ENCODE measurements at places on chromosomes 2 and 18.

DNA sequence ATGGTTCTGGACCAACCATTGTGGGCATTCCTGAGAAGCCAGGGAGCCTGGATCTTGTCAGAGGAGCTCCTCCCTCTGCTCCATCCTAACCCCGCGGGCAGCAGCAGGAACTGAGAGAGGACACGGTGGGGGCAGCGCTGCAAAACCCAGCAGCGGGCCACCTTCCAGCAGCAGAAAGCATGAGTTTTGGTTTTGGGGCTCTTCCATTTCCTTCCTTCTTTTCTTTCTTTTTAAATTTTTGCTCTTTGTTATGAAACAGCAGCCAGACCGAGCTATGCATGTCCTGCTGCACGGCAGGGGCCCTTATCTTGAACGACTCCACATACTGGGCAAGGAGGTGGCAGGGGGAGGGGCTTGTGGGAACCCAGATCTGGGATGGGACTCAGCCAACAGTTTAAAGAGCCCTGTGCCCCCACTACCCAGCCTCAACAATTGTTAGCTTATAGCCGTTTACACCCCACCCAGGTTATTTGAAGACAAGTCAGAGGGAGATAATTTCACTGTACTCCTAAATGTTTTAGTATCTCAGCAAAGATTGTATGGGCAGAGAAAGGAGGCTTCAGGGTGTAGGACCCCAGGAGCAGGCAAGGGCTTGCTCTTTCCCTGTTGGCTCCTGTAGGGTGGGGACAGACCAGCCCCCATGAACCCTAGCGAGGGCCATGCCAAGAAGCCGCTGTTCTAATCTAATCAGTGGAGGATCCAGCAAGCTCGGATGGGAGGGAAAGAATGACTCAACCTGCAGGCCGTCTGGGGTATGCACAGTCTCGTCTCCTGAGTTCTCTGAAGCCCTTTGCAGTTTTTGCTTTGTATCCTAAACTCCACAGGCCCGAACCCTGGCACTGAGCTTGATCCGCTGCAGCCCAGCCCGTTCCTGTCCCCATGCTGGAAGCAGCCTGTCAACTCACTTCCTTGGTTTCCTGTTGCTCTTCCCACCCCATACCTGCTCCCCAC is 75.3 kb downstream of the LRRFIP1 start:
- no peak for DNase-seq

DNA sequence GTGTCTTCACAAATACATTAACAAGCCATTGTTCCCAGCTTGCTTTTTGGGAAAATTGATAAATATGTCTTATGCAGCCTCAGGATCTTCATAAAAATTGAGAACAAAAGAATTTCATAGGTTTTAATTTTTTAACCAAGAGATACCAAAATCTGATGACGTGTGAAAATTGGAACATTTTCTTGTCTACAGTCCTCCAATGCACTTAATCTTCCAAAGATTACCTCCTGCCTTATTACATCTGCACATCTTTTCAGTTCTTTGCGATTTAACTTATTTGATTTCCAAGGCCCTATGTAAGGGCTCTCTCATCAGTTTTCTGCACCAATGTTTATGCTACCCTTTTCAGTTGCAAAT is 3.1 kb downstream of the MRPL35 start:
- no peak for DNase-seq

DNA sequence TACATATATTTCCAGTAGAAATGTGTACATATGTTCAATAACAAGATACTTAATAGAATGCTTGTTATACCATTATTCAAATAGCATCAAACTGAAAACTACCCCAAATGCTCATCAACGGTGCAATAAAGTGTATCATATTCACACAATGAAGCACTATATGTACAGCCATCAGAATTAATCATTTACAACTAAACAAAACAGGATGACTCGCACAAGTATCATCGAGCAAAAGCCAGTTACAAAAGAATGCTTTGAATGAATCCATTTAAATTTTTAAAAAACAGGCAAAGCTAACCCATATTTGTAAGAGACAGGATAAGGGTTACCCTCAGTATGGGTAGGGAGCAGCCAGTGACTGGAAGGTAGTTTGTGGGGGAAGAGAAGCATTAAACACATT is 132.8 kb upstream of the PDE1A start:
- peak; percentile 53 for DNase-seq

GRCh38 chr2:114526841-114527240 is 84.4 kb downstream of the DPP10 start:
- DNase-seq: no peak

GRCh38 chr18:65411061-65411460 is 339.8 kb upstream of the CDH7 start:
- no peak for DNase-seq

GRCh38 chr2:133849341-133849740 is 281.1 kb upstream of the NCKAP5 start:
- DNase-seq: no peak

- DNase-seq: no peak
Measured at GRCh38 chr2:78020491-78020890, 498.3 kb upstream of the LRRTM4 start.

GRCh38 chr18:25467226-25467987 is 115.4 kb upstream of the ZNF521 start:
- peak; percentile 73 for DNase-seq

- no peak for DNase-seq
Measured at GRCh38 chr2:201059961-201060755, 11.3 kb downstream of the HYCC2 start.

- no peak for DNase-seq
Measured at GRCh38 chr18:74142252-74142651, 5.4 kb downstream of the FBXO15 start.

DNA sequence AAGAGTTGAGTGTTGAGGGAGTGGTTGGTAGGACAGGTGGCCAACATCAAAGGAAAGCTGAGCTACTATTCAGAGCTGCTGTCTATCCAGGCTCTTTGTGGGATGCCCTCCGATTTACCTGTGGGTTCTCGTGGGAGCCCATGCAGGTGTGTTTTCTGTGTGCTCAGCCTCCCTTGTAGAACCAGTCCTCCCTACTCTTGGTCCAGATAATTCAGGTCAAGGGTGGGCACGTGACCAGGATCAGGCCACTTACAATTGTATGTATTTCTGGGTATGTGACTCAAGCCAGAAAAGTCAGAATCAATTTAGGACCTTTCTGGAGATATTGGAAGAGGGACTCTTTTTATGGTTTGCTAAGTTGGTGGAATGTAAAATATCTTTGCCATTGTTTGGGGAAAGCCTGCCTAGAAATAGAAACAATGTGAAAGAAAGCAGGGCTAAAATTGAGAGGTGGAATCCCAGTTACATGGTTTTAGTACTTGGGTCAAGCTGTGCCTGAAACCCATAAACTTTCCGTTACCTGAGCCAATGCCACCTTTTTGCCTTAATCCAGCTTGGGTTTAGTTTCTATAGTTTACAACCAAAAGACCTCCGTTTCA is 93.2 kb downstream of the PDCL3 start:
- no peak for DNase-seq

DNA sequence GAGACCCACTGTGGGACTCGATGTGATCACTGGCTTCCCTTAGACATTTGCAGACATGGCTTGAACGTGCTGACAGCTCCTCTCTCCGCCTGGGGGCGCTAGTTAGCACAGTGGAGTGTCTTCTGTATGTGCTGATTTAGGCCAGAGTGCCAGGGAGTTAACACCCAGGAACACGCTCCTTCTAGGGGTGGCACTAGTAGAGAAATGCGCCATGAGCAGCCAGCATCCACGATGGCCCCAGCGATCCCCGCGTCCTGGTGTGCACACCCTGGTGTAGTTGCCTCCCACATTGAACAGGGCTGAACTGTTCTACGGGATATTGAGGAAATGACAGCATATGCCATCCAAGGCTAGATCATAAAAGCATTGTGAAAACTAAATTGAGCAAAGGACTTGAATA is 11.4 kb upstream of the NMUR1 start:
- no peak for DNase-seq

- no peak for DNase-seq
Measured at GRCh38 chr2:110819711-110820110, 87.3 kb downstream of the ACOXL start.

DNA sequence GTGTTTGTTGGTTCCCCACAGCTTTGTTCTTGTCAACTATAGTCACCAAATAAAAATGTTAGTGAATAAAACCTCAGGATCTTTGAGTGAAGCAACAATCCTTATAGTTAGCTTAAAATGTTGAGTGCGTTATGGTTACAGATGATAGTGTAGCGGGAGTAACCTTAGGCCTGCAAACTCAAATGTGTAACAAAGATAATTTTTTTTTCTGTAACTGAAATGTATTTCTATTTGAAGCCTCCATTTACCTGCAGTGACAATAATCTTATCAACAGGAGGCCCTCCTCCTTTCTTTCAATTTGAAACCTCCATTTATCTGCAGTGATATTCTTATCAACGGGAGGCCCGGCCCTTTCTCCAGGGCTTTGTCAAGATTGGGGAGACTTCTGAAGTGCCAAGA is 3.1 kb upstream of the C2orf49 start:
- no peak for DNase-seq

GRCh38 chr2:172944022-172944793 is 131.4 kb upstream of the MAP3K20 start:
- peak; percentile 72 for DNase-seq

DNA sequence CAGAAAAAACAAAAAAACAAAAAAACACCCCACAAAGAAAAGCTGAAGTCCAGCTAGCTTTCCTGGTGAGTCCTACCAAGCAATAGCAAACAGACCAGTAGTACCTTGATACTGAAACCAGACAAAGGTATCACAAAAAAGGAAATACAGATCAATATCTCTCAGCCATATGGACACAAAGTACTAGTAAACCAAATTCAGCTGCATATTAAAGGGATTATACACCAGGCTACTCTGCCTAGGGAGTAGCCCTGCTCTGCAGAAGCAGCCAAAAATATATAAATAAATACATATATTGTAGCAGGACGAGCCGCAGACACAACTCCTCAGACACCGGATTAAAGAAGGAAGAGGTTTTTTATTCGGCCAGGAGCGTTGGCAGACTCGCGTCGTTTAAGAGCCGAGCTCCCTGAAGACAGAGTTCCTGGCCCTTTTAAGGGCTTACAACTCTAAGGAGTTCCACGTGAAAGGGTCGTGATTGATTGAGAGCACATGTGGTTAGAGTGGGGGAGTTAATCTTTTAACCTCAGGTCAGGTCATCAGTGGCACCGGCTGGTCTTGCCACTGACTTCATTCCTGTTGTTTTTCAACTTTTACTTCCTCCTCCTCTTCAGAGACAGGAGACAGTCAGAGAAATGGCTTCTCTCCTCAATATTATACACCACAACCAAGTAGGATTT is 38.4 kb upstream of the DTNB start:
- DNase-seq: no peak

- no peak for DNase-seq
Measured at GRCh38 chr2:70717431-70718038, 50.5 kb downstream of the ADD2 start.

- DNase-seq: no peak
Measured at GRCh38 chr18:3607309-3608098, 157.5 kb downstream of the TGIF1 start.

GRCh38 chr2:194985258-194985657 is 671.8 kb upstream of the SLC39A10 start:
- no peak for DNase-seq

DNA sequence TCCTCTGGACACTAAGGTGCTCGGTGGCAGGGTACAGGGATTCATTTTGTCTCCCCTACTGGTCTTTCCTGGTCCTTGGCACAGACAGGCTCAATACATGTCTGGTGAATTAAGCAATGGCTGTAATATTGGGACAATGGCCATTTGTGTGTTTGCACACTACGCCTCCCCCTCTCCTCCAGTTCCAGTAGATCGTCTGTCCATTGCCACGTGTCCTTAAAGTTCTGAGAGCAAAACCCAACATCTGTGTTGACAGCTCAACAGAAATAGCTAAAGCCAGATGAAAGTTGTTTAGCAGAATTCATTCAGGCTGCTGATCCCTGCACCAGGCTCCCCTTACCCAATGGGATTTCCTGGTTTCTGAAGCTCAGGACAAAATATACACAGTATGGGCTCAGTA is 9.0 kb upstream of the FABP1 start:
- no peak for DNase-seq

GRCh38 chr2:45932278-45932975 is 281.0 kb downstream of the PRKCE start:
- DNase-seq: no peak

- no peak for DNase-seq
Measured at GRCh38 chr2:227517724-227518123, 45.8 kb downstream of the AGFG1 start.

GRCh38 chr2:216635701-216636550 is 2.7 kb downstream of the IGFBP2 start:
- no peak for DNase-seq

DNA sequence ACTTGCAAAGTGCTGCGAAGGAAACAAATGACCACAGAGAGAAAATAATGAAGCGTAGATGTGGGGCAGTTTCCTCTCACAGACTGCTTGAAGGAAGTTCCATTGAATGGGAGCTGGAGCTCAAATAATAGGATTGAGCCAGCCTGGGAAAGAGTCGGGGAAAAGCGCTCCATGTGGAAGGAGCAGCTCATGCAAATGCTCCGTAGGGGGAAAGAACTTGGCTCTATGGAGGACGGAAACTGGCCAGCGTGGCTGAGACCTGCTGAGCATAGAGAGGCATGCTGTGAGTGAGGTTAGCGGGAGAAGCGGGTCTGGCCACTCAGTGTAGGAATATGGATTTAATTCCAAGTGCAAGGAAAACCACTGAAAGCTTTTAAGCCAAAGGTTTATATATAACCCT is 28.6 kb upstream of the VIT start:
- no peak for DNase-seq

- DNase-seq: no peak
Measured at GRCh38 chr2:234249034-234249735, 198.7 kb downstream of the SPP2 start.

- DNase-seq: peak; percentile 69
Measured at GRCh38 chr18:59885579-59886163, 14.1 kb upstream of the PMAIP1 start.
